Right lung (tissue), 10 donors: ENCODE measurements at places on chromosomes 4 and X. TPM values are rescaled to one million over a fixed set of nuclear protein-coding genes. Genes with fewer than 3 reads are reported as not detected.

GRCh38 chr4:175418516-175418915, 393.5 kb downstream of the GPM6A start:
- no peak for DNase-seq

DNA sequence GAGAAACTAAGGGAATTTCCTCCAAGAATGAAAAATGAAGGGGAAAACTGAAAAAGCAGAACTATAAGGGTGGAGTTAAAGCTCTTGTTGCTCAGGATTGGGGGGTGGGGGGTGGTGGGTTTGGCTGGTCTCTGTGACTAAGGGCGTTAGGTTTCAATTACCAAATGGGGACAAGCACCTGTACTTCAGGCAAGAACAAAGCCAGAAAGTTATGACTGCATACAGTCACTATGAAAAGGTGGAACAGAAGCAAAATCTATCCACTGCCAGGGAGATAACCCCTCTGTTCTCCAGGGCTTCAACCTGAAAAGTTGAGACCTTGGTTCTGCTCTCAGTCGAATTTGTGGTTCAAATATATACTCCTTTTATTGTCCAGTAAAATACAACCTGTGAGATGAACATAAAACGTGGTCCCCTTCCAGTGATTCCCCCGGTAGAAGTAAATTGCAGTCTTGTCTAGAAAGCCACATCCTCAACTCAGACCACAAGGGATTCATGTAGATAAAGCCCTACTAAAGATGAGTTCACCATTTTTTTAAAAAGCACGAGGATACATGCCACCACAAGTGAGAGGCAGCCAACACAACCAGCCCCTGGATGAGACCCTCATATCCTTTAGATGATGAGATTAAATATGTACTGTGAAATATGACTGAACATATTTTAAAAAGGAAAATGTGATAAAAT, 257.1 kb upstream of the RPS6KA3 start:
- DNase-seq: no peak

- DNase-seq: no peak
Measured at GRCh38 chr4:17941731-17942130, 79.8 kb downstream of the LCORL start.

DNA sequence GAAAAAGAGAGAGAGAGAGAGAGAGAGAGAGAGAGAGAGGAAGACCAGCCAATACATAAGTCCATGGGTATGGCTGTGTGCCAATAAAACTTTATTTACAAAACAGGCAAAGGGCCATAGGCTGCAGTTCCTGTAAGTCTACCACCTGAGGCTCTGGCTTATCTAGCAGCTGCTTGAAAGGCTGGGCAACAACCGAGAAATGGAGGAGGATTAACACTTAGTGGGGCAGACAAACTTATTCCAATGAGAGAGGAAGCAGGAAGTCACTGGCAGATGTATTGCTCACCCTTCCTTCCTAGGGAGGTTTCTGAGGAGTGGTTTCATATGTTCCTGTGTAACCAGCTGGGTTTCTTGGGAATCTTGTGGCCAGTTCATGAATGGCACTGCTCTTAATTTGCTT, 4.7 kb upstream of the GPR143 start:
- no peak for DNase-seq

DNA sequence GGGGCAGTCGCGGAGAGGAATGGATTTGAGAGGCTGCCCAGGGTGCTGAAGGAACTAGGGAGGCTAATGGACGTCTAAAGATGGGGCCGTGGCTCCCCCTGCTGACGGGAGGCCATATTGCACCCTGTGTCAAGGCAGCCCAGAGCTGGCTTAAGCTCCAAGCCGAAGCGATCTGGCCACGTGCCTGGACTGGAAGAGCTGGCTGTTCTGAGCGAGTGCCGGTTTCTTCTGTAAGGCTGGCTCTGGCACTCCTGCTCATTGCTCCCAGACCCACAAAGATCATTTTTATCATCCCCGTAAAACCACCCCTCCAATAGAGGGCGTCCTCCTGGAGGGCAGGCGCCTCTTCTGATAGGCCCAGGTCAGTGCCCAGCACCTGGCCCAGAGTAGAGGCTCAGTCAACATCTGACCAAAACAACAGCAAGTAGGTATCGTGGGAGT, 5.6 kb downstream of the PNCK start:
- DNase-seq: peak; percentile 76

RHOXF1 gene
- polyA plus RNA-seq: 0.32 TPM

TRIM61 gene
- polyA plus RNA-seq: 5.1 TPM

GRCh38 chrX:139647597-139647996, 60.4 kb downstream of the MCF2 start:
- no peak for DNase-seq

DNA sequence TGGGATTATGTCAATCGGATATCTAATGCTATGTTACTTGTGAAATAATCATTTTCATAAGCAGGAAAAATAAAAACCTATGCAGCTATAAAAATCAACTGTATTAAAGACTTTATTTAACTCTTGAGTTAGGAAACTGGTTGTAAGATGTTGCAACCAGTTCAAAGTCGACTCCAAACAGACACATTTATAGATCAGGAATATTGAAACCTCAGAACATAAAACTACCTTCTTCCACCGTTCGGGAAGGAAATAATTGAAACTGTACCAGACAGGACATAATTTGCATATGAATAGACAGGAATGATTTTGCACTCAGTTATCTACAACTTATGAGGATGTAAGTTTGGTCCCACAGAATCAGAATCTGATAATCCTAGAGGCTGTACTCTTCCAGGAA, 181.8 kb upstream of the STS start:
- DNase-seq: no peak

RGN gene
- 13.4 TPM for polyA plus RNA-seq

- no peak for DNase-seq
Measured at GRCh38 chrX:11259437-11259836, 33.8 kb upstream of the AMELX start.

DNA sequence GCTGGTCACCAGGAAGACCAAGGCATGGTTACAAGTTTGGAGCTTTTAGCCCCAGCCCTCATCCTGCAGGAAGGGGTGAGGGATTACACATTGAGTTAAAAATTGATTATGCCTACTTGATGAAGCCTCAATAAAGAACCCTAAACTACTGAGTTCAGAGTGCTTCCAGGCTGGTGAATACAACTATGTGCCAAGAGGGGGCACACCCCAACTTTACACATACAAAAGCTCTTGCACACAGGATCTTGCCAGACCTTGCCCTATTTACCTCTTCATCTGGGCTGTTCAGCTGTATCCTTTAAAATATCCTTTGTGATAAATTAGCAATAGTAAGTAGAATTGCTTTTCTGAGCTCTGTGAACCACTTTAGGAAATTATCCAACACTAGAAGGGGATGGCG, 489.3 kb downstream of the INPP4B start:
- DNase-seq: no peak

DNA sequence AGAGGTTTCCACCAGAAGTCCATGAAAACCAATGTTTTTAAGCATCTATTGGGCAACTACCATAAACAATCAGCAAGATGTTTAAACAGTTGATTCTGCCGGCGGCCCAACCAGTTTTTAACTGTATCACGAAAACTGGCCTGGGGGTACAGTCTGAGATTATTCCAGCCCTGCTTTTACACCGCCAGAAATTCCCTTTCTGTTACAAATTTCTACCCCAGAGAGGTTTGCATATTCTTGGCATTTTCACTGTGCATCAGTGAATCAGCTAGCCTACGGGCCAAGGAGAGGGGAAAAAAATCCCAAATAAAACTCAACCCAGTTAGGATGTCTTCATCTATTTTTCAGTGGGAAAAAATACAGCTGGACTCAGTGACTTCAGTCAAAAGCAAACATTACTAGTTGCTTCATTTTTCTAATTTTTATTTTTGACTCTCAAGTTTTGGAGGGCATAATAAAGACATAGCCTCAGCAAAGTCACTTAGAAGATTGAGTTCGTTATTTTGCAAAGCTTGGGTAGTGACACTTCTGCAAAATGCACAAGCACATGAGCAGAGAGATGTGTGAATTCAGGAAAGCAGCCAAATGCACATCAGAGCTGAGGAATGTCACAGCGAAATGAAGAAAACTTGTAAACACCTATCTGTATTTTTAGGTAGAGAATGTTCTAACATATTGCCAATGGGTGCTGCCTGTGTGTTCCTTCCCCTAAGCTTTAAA, 167.8 kb upstream of the GK2 start:
- no peak for DNase-seq

ETDB gene
- not detected for polyA plus RNA-seq

GATA1 gene
- polyA plus RNA-seq: 0.89 TPM

- peak; percentile 83 for DNase-seq
Measured at GRCh38 chr4:76198411-76199237, 15.0 kb downstream of the SCARB2 start.

DNA sequence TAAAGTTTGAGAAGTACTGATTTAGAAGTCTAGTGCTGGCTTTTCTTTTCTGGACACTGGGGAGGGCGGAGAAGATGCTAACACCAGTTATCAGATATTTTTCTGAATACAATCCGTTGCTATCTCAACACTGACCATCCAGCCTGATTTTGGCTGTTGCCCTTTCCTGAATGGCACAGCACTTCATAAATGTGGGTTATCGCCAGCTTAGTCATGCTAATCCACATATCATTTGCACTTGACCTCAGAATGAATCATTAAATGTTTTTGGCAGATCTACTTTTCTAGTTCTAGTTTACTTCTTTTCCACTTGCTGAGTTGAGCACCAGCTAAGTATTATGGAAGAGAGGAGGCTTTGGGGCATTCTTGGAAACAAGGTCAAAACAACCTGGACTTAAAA, 60.8 kb upstream of the ESX1 start:
- no peak for DNase-seq

GRCh38 chr4:109658871-109659410, 44.3 kb downstream of the CASP6 start:
- DNase-seq: no peak

PNCK gene
- polyA plus RNA-seq: 0.64 TPM

GBA3 gene
- not detected for polyA plus RNA-seq

DNA sequence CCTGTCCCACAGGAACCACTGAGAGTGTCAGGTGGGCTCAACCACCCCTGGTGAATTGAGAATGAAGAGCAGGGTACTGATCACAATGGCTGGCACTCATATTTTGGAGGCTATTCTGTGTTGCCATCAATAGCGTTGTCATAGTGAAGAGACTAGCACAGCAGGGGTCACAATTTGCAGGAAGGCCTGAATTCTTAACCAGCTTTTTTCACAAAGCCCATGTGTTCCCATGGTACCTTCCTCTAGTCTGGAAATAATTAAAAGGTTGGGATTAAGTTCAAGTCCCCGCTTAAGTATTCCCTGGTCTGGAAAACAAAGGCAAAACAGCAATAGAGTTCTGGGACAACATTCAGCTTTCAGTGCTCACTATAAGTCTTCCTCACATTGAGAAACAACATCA, 1051.7 kb downstream of the C4orf33 start:
- DNase-seq: no peak

GRCh38 chrX:6777238-6778002, 242.5 kb upstream of the VCX3A start:
- DNase-seq: no peak

- no peak for DNase-seq
Measured at GRCh38 chrX:17967888-17968287, 106.8 kb upstream of the RAI2 start.

JCHAIN gene
- 2.2 TPM for polyA plus RNA-seq

DNA sequence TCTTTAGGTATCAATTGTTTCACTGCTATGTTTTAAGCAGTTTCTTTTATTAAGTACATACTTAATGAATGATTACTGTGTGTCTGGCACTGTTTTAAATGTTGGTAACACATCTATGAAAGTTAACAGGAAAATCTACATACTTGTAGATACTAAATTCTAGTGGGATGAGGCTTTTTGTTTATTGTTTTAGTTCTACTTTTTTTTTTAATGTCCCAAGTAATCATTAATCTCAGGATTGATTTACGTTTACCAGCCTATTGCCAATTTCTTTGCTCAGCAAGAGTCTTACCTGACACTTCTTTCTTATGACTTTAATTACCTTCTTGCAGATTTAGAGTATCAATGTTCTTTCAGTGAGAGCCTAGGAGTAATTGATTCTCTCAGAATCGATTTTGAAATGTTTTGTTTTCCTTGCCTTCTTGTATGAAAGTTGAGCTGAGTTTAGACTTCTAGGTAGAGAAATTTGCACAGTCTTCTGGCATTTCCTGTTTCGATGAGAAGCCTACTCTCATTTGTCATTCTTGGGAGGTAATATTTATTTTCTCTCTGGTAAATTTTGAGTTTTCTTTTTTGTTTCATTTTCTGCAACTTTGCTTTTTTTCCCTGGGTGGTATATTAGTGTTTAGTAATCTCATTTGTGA, 235.2 kb upstream of the ANKRD50 start:
- no peak for DNase-seq

- no peak for DNase-seq
Measured at GRCh38 chrX:103066606-103067005, 2.6 kb upstream of the BEX1 start.

GRCh38 chr4:1879485-1879884, 8.3 kb downstream of the NSD2 start:
- no peak for DNase-seq

DNA sequence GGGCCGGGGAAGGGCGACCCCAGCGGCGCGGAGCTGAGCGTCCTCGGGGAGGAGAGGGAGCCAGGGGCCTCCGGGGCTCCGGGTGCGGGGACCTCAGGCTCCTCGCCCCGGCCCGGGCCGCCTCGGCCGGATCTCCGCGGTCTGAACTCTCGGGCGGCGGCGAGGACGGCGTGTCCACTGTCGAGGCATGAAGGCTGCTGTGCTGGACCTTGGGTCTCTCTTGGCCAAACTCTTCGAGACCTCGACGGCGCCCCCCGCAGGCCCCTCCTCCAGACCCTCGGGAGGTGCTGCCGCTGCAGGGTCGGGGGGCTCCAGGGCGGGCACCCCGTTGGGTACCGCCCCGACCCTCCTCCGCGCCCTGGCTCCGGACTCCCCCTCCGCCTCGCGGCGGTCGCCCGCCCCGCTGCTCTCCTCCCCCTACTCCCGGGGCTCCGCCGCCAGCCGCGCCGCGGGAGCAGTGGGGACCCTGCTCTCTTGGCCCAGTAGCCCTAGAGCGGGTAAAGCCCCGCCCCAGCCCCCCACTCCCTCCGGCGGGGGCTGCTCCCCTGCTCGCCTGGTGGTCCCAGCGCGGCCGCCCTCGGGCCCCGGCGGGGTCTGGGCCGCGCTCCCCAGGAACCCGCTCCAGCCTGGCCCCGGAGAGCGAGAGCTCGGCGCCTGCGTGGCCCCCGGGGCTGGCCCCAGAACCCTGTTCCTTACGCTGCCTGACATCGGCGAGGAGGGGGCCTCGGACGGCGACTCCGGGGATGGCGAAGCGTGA, 564 bp downstream of the FAM149A start:
- peak; percentile 44 for DNase-seq

DNA sequence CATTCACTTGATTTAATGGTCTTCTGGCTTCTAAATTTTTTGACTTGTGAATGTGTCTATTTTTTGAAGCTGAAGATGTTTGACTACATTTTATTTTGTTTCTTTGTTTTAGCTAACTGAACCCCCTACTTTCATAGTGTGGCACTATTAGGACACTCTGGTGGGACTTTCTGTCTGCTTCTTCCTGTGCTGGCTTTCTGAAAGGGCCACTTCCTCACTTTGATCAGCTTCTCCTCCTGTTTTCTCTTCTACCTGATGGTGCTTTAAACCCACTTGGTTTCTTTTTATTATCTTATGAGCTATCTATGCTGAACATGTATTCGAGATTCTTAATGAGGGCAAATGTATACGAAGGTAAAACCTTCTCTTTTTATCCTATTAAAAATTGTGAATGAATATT, 186.1 kb upstream of the CASK start:
- DNase-seq: no peak

GRCh38 chrX:16436348-16437188, 213.4 kb upstream of the S100G start:
- DNase-seq: peak; percentile 38

- DNase-seq: no peak
Measured at GRCh38 chrX:136752796-136753195, 27.9 kb downstream of the ARHGEF6 start.

NIPAL1 gene
- polyA plus RNA-seq: 3.8 TPM
